ENCODE measurements at places on chromosomes 13 and 19.

DNA sequence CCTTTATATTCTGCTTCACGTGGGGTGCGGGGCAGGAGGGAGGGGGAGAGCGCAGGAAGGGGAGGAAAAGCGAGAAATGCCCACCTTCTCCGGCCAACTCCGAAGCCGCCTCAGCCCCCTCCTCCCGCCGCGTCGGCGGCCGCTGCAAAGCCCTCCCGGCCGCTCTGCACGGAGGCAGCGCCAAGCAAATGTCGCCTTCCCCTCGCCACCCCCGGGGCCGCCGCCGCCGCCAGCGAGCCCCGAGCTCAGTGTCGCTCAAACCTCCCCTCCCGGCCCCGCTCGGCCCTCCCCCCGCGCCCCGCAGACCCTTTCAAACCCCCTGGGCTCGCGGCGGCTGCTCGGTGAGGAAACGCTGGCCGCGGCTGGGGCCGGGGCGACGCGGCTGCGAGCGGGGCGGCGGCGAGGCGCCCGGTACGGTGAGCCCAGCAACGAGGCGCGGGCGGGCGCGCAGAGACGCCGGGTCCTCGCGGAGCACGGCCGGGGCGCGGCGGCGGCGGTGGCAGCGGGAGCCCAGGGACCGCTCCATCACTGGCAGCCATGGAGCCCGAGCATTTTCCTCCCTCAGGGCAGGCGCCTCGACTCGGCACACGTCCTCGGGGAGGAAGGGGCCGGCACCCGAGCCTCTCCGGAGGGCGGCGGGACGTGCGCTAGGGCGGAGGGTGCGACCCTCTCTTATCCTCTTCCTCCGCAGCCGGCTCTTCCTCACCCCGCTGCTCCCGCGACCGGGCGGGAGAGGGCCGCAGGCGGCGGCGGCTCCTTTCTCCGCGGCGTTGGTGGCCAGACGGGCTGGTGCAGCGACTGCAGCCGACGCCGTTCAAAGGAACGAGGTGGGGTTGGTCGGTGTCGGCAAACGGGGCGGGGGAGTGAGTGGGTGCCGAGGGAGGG lies 463 bp upstream of the TSC22D1 start:
- DNase-seq = peak; percentile 63

DNA sequence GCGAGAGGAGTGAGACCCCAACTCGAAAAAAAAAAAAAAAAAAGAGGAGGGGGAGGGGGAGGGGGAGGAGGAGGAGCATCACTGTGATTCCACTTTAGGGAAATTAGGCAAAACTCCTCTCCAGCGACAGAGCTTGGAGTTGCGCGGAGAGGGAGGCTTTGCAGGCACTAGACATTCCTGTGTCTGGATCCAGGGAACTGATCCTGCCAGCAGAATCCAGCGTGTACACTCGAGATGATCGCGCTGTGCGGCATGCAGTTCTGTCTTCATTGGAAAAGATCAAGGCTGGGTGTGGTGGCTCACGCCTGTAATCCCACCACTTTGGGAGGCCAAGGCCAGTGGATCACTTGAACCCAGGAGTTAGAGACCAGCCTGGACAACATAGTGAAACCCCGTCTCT lies 29.6 kb upstream of the KLF2 start:
- DNase-seq = no peak

- peak; percentile 26 for DNase-seq
These were observed 7.3 kb downstream of the IFNL3 start for GRCh38 chr19:39237200-39238184.

- no peak for DNase-seq
These were observed 1979.1 kb downstream of the OLFM4 start for GRCh38 chr13:55007681-55008080.

DNA sequence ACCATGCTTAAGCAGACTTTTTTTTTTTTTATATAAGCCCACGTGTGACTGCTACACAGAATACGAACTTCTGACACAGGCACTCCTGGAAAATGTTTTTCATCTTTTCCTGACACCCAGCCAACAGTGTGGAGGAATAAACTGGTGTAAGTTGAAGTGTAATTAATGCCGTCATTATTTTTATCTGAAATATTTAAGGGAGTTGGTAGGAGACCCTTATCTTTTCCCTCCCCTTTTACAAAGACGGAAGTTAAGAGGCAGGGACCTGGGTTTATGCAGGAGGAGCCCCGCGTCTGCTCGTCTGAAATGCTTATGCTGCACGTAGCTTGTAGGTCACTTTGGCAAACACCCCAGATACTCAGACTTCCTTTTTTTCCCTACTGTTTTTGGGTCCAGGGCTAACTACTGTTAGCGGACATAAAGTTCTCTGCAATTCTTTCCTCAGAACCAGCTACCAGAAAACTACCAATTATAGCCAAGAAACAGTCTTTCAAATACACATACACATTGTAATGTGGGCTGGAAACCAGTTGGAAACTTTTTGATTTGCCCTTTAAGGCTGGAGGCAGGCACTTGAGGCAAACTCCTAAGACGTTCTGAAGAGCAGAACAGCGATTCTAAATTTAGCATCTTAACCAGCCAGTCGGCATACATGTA lies 50.8 kb downstream of the EFNB2 start:
- no peak for DNase-seq

DNA sequence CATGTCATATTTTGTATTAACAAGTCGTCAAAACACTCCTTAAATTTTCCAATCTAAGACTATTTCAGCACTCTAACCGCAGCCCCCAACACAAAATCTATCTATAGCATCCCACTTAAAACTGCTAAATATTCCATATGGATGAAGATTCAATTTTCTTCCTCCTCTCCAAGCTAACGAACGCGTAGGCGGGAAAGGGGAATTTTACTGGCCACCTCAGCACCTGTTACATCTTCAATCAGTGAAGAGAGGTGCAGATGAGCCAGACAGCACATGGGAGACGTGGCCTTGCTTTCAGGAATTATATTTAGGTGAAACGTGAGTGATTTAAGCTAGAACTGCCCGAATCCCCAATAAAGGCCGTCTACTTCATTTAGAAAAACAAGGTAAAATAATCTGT lies 1.1 kb downstream of the RBM26 start:
- no peak for DNase-seq

DNA sequence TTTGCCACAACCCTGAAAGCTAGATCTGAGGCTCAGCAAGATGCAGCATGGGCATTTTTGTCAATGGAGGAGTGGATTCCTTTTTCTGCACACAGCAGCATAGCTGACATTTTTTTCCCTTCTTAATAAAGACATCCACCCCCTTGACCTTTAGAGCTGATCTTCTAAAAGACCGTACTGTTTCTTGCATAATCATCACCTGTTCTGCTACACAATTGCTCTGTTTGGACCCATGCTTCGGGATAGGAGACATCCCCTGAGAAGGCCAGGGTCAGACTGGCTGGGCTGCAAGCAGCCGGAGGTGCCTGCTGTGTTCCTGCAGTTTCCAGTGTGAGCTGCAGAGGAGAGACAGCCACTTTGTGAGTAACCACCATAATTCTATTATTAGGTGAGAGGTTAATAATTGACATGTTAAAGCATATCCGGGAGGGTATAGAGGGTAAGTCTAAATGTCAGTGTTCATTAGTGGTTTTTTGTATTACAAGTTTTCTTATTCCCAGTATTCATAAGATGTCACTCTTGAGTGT lies 108.5 kb upstream of the C1QTNF9B start:
- no peak for DNase-seq

DNA sequence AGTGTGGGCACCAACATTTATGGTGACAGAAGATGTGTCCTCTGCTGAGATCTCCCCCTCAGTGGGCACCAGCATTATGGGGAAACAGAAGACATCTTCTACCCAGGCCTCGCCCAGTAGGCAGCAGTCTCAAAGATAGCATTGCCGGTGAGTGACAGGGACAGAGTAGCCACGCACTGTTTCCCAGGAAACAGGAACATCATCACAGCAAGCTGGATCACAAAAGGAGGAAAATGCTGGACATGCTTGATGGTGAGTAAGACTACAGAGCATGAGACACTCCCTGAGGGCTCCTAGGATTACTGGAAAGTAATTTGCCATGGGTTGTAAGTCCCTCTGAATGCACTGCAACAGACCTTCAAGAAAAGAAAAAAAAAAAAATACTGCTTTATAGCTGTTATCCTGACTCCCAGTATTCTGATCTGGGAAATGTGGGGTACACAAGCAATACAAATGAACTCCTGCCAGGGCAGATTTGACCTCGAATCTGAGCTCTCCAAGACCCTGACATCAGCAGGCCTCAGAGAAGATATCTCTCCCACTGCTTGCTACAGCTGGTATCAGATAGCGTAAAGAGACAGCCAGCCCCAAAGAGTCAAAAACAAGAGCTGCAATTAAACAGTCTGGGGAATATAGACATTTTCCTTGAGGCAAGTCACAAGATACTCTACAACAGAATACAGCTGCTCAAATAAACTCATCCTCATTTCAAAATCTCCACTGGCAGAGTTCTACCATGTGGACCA lies 180.4 kb downstream of the RBM26 start:
- DNase-seq = no peak

DNA sequence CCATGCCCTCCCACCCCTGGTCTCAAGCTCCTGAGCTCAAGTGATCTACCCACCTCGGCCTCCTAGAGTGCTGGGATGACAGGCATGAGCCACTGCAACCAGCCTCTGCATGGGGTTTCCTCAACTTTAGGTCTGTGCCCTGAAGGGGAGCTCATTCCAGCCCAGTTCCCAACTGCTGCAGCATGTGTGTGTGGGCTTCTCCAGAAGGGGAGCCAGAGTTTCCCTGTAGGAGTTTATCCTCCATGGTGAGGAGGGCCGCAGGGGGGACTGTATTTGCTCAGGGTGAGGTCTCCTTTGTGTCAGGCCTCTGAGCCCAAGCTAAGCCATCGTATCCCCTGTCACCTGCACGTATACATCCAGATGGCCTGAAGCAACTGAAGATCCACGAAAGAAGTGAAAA lies 11.3 kb upstream of the ZNF808 start:
- DNase-seq = no peak

DNA sequence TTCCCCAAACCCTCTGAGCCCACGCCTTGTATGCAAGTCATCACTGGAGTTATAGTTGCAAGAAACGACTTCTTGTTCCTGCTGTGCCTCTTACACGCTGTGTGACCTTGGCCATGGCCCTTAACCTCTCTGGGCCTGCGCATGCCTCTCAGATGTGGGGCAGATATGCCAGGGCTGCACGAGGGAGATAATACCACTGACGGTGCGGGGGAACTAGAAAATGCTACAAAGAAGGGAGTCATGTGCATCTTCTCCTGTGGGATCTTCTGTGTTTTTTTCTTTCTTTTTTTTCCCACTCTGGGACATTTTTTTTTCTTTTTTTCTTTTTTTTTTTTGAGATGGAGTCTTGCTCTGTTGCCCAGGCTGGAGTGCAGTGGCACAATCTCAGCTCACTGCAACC lies 4.3 kb upstream of the SAMD1 start:
- DNase-seq = no peak

- no peak for DNase-seq
These were observed 4.2 kb downstream of the PDCD2L start for GRCh38 chr19:34408411-34408810.

DNA sequence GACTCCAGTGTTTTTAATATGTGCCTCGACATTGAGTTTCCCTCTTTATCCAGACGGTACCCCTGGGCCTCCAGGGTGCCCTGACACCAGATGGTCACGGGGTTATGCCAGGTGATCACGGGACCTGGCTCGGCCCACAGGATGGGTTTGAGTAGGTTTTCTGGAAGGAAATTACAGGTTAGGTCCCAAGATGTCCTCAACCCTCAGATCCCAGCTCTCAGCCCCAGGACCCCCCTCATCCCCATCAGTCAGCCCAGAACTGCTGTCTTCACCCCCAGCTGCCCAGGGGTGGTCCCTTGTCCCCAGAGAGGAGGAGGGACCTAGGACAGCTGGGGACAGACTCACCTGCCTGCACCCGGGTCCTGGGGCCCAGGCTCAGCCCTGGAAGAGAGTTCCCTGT lies 441 bp downstream of the LILRA4 start:
- DNase-seq = no peak

DNA sequence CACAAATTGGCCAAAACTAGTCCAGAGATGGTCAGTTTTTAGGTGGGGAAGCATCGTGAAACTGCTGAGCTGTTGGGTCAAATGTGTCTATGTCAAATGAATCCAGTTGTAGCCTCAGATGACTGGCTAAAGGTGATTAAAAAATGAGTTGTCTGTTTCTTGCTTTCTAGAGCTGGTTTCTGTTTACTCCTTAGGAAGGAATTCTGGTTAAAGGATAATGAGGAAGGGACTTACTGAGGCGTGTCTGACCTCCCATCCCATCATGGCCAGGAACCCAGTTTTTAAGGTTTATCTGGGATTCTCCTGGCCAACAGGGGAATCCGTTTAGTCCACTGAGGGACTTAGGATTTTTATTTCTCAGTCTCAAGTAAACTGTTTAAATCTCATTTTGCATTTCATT lies 256.5 kb downstream of the UQCRFS1 start:
- DNase-seq = no peak

GRCh38 chr13:111666164-111666776 lies 345.8 kb downstream of the TEX29 start:
- DNase-seq = no peak

GRCh38 chr13:103451656-103452055 lies 385.4 kb upstream of the SLC10A2 start:
- no peak for DNase-seq

- DNase-seq = no peak
These were observed 187.0 kb upstream of the KL start for GRCh38 chr13:32829269-32829668.

GRCh38 chr19:4376028-4376670 lies 24.2 kb downstream of the SH3GL1 start:
- no peak for DNase-seq

GRCh38 chr19:14432791-14433553 lies at the start of gene PKN1:
Gene PKN1, plus strand, starts transcription at chr19:14433306. Its CDS starts 216 bp downstream, at chr19:14433522.
- peak; percentile 80 for DNase-seq

DNA sequence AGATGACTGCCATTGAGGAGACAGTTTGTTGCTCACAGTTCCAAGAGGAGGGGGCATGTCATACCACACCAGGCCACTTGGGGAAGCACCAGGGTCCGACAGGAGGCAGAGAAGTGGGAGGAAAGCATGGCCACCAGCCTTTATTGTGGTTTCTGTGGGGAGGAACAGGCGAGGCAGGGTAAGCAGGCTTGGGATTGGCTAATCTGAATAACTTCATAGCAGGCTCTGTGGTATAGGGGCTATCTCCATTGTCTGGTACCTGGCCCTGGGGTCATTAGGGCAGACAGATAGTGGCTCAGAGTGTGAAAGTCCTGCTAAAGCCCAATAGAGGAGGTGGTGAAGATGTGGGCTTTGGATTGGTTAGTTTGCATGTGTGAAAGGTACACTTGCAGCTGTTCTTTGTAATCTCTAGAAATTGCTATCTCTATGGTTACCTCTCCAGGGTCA lies 35.5 kb downstream of the CBY2 start:
- DNase-seq = no peak

- DNase-seq = no peak
These were observed 14.6 kb downstream of the ACER1 start for GRCh38 chr19:6318772-6319171.

All from nephron progenitor cell (in vitro differentiated cells).